ENCODE measurements at places on chromosomes 2 and 18.
A peak's percentile ranks its signal among the peaks of the same experiment; 100 is the strongest.

DNA sequence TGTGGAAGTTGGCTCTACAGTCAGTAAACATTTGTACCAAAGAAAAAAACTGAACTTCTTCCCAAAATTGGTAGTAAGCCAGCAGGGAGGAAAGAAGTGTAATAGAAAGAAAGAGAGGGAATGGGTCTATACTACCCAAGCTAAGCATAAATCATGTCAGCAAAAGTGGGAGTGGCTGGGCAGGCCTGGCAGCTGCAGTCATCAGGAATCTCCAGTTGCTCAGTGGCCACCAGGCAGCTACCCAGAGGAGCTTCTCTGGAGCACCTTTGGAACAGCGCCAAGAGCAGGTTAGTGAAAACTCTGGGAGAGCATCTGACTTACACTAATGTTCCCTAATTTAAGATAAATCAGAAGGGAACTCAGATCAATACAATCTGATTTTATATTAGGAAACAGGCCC lies 14.3 kb downstream of the FRZB start:
- no peak for DNase-seq

- DNase-seq = no peak
Measured at GRCh38 chr2:8796878-8797550, 40.4 kb downstream of the KIDINS220 start.

DNA sequence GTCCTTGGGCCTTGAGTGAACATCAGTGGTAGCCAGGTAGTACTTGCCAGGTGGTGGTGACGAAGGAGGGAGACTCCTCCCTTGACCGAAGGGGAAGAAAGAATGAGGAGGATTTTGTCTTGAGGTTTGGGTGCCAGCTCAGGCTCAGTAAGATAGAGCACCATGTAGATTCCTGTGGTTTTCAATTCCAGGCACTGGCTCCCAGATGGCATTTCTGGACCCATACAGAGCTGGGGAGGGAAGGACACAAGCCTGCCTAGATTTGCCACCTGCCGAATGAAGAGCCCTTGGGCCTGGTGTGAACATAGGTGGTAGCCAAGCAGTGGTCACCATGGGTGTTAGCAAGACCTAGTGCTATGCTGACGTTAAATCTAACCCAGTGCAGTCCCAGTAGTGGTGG lies 108.8 kb upstream of the UBE2E3 start:
- no peak for DNase-seq

GRCh38 chr2:236825989-236826510 lies 256.4 kb downstream of the ACKR3 start:
- DNase-seq = no peak

DNA sequence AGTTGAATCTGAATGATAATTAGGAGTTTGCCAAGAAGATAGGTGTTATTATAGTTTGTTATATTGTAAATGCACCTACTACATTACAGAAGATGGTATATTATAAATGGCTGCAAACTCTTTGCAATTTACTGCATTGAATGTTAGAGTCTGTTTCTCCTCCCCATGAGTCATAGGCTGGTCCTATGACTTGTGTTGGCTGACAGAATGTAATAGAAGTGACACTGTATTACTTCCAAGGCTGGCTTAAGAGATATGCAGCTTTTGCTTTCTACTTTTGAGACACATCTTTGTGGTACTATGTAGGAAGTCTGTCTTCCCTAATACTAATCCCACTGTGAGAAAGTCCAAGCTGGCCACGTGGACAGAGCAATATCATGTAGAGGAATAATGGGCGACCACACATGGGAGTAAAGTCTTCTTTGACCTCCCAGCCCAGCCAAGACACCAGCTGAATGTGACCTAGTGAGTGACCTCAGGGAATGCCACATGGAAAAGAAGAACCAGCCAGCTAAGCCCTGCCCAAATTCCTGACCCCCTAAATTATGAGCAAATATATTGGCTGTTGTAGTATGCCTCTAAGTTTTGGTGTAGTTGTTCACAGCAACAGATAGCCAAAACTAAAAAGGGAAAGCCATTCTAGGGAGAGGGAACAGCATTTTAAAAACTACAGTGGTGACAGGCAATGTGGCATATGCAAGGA lies 6.8 kb upstream of the DDX1 start:
- DNase-seq = no peak

- no peak for DNase-seq
Measured at GRCh38 chr2:240245706-240246105, 105.2 kb upstream of the OTOS start.

GRCh38 chr2:200367155-200367554 lies 60.7 kb downstream of the SPATS2L start:
- no peak for DNase-seq

GRCh38 chr2:28638102-28638501 lies 113.5 kb upstream of the PPP1CB start:
- no peak for DNase-seq

DNA sequence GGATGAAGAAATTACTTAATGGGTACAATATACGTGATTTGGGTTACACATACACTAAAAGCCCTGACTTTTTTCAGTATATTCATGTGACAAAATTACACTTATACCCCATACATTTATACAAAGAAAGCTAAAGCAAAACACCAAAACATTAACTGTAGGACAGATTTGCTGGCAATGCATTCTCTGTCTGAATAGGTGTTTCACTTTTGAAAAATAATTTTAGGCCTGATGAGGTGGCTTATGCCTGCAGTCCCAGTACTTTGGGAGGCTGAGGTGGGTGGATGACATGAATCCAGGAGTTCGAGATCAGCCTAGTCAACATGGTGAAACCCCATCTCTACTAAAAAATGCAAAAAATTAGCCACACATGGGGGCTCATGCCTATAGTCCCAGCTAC lies 301.5 kb upstream of the FAM98A start:
- DNase-seq = no peak

GRCh38 chr2:140491876-140492275 lies 1638.9 kb downstream of the LRP1B start:
- DNase-seq = no peak

DNA sequence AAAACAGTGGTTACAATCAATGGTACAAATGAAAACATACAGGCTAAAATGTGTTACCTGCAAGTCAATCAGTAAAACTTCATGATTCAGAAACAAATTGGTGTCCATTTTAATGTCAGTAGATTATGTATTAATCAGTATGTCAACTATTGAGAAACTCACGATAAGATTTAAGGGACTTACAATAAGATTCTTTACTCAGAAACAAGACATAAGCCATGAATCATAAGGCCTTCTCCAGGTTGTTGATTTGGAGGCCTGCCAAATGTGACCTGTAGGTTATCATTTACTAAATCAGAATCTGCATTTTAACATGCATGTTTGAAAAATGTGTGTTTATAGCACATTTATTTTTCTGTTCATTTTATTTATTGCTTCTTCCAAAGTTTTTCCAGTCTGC lies 623.1 kb downstream of the CCDC85A start:
- DNase-seq = no peak

- no peak for DNase-seq
Measured at GRCh38 chr18:36376361-36376760, 78.8 kb downstream of the FHOD3 start.

DNA sequence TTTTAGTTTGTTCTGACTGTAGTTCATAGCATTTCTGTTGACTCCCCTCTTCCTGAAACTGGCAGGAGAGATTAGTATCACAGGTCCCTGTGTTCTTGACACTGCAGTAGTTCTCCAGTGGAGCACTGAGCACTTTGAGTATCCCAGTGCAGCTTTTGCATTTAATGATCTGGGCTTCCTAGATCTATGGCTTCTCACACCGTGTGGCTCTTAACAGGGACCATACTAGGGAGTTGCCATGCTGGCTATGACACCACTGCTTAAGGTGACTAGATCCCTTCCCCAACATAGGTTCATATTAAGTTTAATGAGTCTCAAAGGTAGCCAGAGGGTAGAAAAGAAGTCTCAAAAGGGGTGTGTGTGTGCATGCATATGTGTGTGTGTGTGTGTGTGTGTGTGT lies 6.2 kb upstream of the MSTN start:
- DNase-seq = no peak

DNA sequence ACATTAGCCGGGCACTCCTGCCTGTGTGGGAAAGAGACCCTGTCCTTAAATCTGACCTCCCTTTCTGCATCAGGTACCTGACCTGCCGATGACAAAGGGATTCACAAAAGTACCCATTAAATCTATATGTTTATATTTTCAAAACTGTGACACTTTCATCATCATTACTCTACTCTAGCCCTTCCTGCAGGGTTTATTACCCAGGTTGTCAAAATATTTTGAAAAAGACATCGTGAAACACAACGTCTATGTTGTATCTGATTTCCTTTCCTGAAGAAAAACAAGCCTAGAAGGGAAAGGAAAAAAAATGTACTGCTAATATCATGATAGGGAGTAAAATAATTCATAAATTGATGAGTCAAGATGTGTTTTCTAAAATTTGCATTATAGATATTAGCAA lies 15.2 kb upstream of the KYNU start:
- DNase-seq = no peak

DNA sequence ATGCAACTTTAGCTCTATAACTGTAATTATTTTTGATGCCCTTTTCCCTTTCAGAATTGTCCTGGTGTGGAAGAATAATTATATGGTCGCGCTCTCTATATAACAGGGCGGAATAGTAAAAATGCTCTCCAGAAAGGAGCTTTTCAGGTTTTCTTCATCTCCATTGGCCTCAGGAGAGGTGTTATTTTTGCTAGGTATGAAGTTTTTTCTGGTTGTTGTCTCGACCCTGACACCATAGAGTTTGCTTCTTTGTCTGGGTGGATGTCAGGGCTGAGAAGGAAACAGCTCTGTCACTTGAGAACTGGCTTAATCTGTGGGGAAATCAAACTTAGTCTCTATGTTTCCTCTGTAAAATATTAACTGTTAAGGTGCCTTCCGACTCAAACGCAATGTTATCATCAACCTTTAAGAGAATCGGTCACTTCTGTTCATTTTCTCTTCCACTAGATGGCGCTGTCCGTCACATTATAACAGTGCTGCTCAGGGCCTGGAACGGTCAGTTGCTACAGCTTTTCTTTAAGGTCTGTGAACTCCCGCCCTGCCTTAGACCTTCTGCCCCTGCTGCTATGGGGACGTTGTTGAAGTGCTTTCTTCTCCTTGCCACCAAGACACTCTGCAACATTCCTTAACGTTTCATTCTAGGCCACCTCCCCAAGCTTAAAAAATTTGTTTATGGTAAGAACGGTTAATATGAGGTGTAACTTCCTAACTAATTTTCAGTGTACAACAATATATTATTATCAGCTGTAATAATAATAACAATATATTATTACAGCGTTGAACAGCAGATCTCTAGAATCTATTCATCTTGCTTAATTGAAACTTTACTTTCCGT lies 23.8 kb upstream of the SERPINB12 start:
- peak; percentile 15 for DNase-seq

GRCh38 chr2:104620801-104621200 lies 233.1 kb upstream of the POU3F3 start:
- no peak for DNase-seq
